ENCODE measurements at places on chromosomes 2 and 18.

DNA sequence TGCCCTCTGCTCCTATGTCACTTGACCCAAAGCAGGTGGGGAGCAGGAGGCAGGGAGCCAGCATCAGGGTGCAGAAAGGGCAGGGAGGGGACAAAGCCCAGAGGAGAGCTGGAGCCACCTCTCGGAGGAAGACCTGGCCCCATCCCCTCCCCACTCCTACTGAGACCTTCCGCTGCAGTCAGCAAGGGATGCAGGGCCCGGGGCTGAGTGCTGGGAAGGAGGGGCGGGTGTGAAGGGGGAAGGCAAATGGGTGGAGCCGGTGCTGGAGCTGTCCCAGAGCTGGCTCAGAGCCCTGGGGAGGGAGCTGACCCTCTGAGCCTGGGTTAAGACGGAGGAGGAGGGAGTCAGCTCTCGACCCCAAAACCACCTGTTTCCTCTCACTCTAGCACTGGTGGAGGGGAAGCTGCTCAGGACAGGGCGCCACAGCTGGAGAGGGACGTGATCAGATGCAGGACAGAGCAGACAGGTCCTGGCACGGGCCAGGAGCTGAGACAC is 33.8 kb downstream of the HS1BP3 start:
- no peak for DNase-seq

DNA sequence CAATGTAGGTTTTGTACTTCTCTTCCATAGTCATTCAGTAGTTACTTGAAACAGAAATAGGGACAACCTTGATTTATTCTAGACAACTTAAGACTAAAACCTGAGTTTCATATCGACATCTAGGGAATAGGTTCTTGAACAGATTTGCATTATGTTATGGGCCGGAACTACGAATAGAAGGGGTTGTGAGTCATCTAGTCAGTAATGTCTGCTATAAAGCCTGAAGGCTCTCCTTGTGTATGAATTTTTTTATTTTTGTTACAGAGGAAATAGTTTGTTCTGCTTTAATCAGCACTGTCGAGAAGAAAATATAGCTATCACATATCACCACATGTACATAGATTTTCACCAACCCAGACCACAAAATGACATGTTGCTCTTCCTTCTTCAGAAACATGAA is 17.3 kb upstream of the TRIM43 start:
- no peak for DNase-seq

DNA sequence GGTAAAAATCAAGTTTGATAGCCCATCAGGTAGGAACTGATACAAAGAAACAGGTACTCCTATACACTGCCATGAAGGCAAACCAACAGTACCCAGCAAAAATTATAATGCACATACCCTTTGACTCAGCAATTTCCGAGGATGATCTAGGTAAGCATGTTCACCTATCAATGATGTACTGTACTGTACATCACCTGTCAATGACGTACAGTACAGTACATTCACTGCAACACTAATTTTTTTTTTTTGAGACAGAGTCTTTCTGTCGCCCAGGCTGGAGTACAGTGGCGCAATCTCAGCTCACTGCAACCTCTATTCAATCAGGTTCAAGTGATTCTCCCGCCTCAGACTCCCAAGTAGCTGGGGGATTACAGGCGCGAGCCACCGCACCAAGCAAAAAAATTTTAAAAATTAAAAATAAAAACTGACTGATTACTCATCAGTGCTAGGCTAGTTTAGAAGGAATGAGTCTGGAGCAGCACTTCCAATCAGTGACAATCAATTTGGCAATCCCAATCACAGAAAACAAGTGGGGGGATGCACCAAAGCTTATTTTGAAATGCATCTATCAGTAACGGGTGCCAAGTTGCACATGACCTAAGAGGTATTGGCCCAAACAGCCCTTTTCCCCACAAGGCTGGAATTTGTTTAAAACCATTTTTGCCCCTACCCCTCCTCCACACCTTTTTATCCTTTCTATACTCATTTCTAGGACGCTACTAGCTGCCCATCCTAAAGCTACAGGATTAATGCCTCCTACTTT is 8.2 kb downstream of the SRSF7 start:
- DNase-seq = no peak

GRCh38 chr18:68991286-68991685 is 193.4 kb downstream of the CCDC102B start:
- DNase-seq = no peak

DNA sequence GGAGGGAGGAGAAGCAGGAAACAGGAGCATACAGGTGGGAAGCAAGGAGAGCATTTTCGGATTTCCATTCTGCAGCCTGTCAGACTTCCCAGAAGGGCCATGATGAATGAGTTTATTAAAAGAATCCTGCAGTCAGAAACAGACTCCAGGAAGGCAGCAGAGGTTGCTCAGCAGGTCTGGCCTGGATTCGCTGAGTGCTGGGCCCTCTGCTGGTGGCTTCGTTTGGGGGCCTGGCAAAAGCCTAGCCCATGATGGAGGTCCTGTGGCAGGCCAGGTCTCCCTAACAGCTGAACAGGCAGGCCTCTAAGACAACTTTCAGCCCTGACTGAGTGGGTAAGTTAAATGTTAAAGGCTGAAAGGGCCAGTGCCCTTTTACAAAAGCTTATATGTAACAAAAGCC is 108.2 kb upstream of the CAPN13 start:
- no peak for DNase-seq

DNA sequence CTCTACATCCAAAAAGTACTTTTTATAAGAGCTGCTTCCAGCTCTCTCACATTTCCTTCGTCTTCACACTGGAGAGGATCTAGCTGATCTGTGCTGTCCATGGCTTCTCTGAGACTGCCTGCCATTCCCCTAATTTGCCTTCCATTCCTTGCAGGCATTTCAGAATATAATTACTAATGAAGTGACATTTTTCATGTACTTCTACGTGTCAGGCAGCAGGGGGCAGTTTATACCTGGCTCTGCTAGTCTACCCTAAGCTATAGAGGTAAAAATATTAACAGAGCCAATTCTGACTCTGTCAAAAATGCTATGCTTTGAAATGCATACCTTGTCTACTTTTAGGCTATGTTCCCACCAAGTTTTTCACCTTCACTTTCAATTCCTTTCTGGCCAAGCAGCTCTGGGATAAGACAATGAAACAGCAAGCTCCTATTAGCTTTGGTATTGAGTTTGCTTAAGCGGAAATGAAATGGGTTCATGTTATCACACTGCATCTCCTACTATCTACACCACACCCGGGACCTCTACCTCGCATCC is 81.9 kb downstream of the MEP1B start:
- no peak for DNase-seq

GRCh38 chr2:11224887-11225286 is 69.6 kb downstream of the SLC66A3 start:
- no peak for DNase-seq

DNA sequence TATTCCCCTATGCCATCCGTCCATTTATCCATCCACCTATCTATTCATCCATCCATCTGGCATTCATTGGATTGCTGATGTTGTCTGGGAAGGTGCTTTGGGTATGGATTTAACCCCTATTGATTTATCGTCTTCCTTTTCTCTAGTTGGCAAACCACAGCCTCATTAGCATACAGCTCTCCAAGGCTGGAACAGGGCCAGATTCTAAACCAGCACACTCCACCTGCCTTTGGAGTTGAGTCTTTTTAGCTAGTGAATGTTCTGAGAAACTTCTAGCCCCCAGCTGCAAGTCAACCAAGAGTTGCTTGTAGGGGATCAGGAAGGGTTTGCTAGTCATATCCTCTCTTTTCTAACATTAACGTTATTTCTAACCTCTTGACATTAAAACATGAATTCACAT is 90.7 kb downstream of the NRP2 start:
- DNase-seq = no peak

DNA sequence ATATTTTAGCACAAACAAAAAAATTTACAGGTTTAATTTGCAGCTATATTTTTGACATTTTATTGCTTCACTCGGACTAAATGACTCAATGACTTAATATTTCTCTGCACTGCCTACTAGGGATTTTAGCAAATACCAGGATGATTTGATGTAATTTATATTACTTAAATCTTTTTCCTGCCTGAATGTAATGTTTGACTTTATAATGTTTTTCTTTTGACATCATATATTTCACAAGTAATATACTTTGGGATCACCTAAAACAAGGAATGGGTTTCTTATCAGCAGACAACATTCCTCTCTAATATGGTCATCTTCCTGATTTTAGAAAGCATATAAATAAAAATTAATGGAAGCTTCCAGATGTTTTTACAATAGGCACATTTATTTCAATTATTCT is 253.2 kb upstream of the EPC2 start:
- DNase-seq = no peak

- DNase-seq = no peak
Observed at GRCh38 chr2:88724643-88725332, 33.3 kb downstream of the RPIA start.

Measured in stimulated activated CD4-positive, alpha-beta T cell treated with anti-CD3 and anti-CD28 coated beads, Interleukin-12 subunit alpha, Interleukin-12 subunit beta, amount 100 ng/mL, for 4 hours (primary cell).